ENCODE measurements at places on chromosomes 7 and 10.

DNA sequence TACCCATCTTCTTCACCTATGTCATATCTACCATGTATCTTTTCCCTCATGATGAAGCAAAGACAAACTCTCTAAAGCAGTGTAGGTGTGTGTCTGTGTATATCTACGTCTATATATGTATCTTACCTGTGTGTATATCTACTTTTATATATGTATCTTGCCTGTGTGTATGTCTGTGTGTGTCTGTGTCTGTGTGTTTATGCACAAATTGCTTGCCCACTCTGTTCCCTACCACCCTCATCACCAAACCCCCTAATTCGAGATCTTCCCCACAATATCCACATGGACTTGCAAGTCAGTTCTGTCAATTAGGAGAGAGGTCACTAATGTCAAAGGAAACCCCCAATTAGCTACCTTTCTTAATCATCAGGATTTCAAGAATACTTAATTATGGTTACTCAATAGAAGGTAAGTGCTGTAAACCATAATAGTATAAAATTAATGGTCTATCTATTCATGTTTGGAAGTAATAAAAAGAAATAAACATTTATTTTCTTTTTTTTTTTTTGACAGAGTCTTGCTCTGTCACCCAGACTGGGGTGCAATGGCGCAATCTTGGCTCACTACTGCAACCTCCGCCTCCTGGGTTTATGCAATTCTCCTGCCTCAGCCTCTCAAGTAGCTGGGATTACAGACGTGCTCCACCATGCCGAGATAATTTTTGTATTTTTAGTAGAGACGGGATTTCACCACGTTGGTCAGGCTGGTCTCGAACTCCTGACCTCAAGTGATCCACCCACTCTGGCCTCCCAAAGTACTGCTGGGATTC is 43.6 kb downstream of the ANKRD61 start:
- H3K27me3 ChIP-seq: no peaks in the 10 kb centered on the region
- H3K4me1 ChIP-seq: no peaks in the 10 kb centered on the region
- no peak overlapping the region for H3K27ac ChIP-seq
- no peak overlapping the region for H3K4me3 ChIP-seq
- no peaks in the 10 kb centered on the region for H3K36me3 ChIP-seq

DNA sequence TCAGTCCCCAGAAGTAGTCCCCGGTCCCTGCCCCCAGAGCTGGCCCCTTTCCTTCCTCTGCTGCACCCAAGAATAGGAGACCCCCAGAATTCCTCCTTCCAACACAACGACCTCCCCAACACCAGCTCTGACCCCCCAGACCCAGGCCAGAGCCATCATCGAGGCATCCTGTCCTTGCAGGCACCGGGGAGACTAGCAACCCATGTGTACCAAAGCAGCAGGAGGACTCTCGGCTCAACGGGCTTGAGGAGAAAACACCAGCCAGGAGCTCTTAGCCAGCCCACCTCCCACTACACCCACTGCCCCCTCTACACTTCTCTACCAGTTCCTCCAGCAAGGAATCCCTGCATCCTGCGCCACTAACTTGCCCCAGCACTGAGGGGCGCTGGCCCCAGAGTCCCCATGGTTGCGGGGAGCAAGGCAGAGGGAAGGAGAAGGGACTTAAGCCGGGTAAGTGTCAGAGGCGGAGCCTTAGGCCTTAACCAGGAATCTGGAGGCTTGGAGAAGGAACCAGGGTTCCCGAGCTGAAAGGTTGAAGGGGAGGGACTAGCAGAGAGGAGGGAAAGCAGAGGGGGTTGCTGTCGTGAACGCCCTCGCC is 3.9 kb downstream of the GRID1 start:
- no peaks in the 10 kb centered on the region for H3K36me3 ChIP-seq
- H3K4me3 ChIP-seq: no peak overlapping the region
- H3K27ac ChIP-seq: no peak overlapping the region
- no peak for ATAC-seq

- no peaks in the 10 kb centered on the region for H3K27me3 ChIP-seq
- no peak overlapping the region for H3K4me3 ChIP-seq
- peak; percentile 39 for ATAC-seq
- H3K27ac ChIP-seq: no peak overlapping the region
These were observed 780 bp downstream of the PLEKHA8 start for GRCh38 chr7:30028749-30029635.

GRCh38 chr7:15581352-15581951 is 19.6 kb upstream of the AGMO start:
- no peak for ATAC-seq
- H3K4me1 ChIP-seq: no peaks in the 10 kb centered on the region
- H3K4me3 ChIP-seq: no peak overlapping the region
- no peaks in the 10 kb centered on the region for H3K27me3 ChIP-seq

- H3K36me3 ChIP-seq: no peaks in the 10 kb centered on the region
- no peak overlapping the region for H3K27ac ChIP-seq
- ATAC-seq: peak; percentile 75
- no peak overlapping the region for H3K4me3 ChIP-seq
These were observed 60.4 kb upstream of the CDK1 start for GRCh38 chr10:60717852-60718251.

GRCh38 chr10:119673271-119673670 is 22.1 kb downstream of the BAG3 start:
- H3K27me3 ChIP-seq: no peaks in the 10 kb centered on the region
- no peaks in the 10 kb centered on the region for H3K4me1 ChIP-seq
- no peak for ATAC-seq
- H3K36me3 ChIP-seq: peaks cover 81% of the 10 kb centered on the region

DNA sequence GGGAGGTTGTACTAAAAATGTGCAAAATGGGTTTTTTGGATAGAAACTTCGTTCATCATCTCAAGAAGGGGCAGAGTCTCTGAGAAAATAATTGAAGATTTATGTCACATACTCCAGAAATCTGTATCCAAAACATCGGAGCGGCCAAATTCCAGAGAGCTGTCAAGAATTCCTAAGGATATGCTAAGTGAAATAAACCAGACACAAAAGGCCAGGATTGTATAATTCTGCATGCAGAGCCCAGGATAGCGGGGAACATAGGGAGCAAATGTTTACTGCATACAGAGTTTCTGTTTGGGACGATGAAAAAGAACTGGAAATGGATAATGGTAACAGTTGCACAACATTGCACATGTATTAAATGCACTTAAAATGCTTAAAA is 224.2 kb upstream of the AUTS2 start:
- H3K36me3 ChIP-seq: no peaks in the 10 kb centered on the region
- H3K4me3 ChIP-seq: no peak overlapping the region
- no peak overlapping the region for H3K27ac ChIP-seq

DNA sequence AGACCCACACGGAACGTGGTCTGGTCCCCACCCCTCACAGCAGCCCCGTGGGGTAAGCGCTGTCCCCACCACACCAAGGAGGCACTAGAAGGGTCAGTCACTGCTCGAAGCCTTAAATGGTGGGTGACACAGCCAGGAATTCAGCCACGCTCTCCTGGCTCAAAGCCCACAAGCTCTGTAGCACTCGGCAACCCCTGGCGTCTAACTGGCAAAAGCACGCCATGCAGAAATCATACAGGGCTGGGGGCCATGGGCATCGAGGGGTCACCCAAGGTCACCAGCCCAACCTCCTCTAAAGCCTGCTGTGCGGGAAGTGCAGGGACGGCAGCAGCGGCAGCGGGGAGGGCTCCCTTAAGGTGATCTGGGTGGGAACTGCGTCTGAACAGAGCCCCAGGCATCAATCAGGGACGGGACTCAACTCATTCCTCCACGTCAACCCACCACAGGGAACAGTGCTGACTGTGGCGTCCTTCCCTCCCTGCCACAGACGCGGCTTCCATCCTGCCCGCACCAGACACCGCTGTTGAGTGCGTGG is 7.8 kb downstream of the GPER1 start:
- H3K4me1 ChIP-seq: peaks cover 5% of the 10 kb centered on the region
- H3K4me3 ChIP-seq: no peak overlapping the region
- no peak overlapping the region for H3K27ac ChIP-seq
- H3K27me3 ChIP-seq: no peaks in the 10 kb centered on the region
- H3K36me3 ChIP-seq: peaks cover 6% of the 10 kb centered on the region
